Omental fat pad (tissue), 4 donors: ENCODE measurements at places on chromosomes 13 and 19. TPM values are rescaled to one million over a fixed set of nuclear protein-coding genes. Genes with fewer than 3 reads are reported as not detected.

DNA sequence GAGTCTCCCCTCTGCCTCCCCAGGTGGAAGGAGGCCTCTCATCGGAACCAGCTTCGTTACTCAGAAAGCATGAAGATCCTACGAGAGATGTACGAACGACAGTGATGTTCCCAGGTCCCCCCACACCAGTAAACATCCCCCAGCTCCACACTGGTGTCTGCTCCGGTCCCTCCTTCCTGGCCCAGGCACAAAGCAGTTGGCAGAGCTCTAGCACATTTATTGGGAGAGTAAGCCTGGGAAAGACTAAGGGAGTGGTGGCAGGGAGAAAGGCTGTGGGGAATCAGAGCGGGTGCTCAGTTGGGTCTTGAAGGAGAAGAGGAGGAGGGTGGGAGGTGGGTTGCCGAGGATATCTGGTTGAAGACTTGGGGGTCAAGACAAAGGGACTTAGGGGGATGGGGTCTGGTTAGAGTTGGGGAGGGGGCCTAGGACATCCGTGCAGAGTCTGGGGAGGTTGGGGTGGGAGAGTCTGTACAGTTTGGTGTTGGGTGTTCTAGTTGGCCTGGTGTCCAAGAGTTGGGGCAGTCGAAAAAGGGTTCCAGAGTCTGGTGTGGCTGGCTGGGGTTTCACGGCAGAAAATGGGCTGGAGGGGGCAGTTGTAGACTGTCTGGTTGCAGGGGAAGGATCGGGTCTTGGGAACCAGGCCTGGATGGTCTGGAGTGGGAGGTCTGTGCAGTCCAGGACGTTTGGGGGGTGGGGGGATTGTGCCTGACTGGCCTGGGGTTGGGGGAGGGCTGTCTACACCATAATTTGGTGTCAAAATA is 2.3 kb downstream of the HSPB6 start:
- DNase-seq, result no peak

DNA sequence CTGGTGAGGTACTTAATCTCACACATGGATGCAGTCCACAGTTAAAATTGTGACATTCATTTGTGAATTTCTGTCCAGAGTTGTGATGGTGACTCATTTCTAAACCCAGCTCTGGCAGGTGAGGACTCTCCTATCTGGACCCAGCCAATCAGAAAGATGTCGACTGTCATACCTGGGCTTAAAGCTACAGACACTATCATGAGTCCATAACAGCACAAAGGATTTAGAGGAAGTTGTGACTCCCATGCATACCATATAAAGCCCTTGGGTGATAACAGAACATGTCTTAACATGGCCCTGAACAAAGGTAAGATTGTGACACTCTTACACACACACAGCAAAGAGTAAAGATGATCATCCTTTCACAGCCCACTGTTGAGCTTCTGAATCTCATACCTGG is 59.7 kb upstream of the ZNF724 start:
- no peak for DNase-seq

- no peak for DNase-seq
Measured at GRCh38 chr19:42488783-42489521, 39.3 kb downstream of the CEACAM1 start.

DNA sequence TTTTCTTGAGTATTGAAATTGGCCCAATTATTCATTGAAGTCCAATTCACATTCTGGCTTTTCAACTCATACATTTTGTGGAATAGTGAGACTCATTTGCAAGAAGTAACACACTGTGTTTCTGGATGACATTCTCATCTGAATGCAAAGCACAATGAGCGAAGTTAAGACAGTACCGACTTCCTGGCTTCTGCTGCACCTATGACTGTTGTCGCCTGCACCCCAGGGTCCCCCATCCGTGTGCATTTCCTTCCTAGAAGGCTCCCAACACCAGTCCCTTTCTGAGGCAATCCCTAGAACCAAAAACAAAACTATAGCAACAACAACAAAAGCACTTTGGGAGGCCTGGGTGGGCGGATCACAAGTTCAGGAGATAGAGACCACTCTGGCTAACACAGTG is 183.3 kb downstream of the SHISA2 start:
- DNase-seq, result no peak

GRCh38 chr13:33172911-33173310 is 112.6 kb downstream of the STARD13 start:
- DNase-seq, result no peak

DNA sequence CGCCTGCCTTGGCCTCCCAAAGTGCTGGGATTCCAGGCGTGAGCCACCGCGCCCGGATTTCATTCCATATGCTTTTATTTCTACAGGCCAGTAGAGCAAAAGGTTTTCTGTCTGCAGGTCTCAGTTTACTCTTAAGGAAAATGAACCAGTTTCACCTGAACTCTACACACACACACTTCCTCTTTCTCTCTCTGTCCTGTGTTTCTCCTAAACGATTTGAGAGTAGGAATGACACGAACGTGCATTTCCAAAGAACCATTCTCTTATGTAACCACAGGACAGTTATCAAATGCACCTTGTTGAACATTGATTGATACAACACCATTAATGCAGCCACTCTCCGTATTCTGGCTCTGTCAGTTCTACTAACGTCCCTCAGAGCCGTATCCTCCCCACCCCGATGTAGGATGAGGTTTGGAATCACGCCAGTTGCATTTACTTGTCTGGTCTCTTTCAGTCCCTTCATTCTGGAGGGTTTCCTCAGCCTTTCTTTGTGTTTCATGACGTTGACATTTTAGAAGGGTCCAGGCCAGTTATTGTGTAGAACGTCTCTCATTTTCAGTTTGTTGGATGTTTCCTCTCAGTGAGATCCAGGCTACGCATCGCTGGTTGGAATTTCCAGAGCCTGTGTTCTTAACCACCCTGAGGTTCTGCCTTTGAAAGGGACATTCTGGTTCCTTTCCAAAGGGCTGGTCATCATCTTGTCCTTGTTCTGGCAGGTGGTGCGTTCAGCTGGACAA is 36.0 kb downstream of the BICRA start:
- DNase-seq, result no peak

DNA sequence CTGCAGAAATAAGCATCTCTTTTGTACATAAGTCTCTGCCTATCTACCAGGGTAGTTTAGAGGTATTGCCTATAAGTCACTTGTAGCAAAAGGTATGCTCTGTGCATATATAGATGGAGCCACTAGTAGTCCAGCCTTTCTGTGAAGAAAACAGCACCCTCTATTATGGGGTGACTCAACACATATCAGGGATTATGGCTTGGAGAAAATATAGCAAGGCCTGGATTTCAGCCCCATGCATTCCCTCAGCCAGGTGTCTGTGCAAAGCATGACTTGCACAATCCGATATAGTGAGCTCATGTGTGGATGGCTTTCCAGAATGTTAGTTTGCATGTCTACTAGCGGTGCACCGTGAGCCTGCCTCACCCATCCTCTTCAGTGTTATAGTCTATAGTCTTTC is 13.4 kb upstream of the NALCN start:
- no peak for DNase-seq

GRCh38 chr13:44191504-44192171 is 182.0 kb upstream of the SERP2 start:
- DNase-seq, result no peak

- DNase-seq, result no peak
Measured at GRCh38 chr19:48553676-48554384, 1.9 kb downstream of the SULT2B1 start.

GRCh38 chr13:64206430-64207225 is 2791.0 kb upstream of the PCDH20 start:
- no peak for DNase-seq

CYP2A6 gene
- not detected for total RNA-seq

IL17D gene
- 2.5 TPM for total RNA-seq

LRP3 gene
- 61.8 TPM for total RNA-seq
